ENCODE measurements at places on chromosomes 13 and 19.

DNA sequence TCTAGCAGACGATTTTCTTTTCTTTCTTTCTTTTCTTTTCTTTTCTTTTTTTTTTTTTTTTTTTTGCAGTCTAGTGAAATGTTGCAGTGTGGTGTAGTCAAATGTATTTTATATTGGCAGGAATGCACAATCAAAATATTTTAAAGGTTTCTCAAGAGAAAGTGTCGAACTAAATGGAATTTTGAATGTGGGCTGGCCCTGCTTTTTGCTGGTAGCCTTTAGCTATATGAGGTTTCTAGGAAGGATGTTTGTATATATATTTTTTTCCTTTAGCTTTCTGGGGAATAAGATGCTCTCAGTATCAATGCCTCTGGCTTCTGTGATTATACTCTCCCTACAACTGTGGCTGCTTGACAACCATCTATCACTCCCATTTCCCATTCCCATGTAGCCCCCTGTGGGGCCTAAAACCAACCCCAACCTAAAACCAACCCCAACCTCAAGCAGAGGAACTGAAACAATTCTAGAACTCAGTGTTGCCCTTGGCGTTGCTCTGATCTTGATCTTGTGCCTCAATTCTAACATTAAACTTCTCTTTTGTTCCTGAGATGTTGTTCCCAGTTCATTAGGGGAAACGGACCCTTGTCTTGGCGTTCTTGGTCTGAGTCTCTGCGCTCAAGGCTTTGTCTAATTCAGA lies 27.1 kb downstream of the CYSLTR2 start:
- DNase-seq = no peak

DNA sequence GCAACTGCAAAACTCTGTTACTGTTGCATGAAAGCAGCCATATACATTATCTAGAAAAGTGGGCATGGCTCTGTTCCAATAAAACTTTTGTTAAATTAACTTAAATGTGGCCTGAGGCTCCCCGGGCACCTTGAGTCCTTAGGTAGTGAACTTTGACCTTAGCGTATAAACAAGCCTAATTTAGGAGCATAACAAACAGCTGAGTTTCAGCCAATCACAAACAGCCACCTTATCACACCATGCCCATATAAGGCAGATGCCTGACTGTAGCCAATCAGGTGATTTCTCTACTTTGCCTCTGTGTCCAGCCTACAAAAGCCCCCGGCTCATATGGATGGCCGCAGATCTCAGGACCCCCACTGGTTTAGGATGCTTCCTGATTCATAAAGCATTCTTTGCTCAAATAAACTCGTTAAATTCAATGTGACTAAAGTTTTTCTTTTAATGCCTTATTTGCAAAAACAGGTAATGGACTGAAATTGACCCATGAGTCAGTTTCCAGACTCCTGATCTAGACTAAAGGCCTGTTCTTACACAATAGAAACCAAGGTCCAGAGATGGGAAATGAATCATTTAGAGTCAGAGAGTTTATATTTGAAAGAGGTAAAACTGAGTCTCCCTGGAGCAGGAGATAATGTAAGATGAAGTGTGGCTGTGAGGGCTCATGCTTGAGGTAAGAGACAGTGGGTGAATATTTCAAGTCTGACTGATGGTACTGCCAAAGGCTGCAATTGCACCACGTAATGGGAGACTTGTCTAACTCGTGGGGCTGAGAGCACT lies 130.2 kb downstream of the FGF9 start:
- DNase-seq = no peak

GRCh38 chr13:110073982-110074381 lies 233.0 kb downstream of the COL4A1 start:
- no peak for DNase-seq

GRCh38 chr19:11373166-11373884 lies 1.1 kb upstream of the SWSAP1 start:
- DNase-seq = peak; percentile 91

GRCh38 chr19:19366434-19367396 lies 38.8 kb upstream of the GATAD2A start:
- peak; percentile 50 for DNase-seq

- DNase-seq = no peak
Measured at GRCh38 chr19:10995926-10996600, 35.2 kb downstream of the SMARCA4 start.

- no peak for DNase-seq
Measured at GRCh38 chr13:59754411-59754810, 409.3 kb downstream of the DIAPH3 start.

DNA sequence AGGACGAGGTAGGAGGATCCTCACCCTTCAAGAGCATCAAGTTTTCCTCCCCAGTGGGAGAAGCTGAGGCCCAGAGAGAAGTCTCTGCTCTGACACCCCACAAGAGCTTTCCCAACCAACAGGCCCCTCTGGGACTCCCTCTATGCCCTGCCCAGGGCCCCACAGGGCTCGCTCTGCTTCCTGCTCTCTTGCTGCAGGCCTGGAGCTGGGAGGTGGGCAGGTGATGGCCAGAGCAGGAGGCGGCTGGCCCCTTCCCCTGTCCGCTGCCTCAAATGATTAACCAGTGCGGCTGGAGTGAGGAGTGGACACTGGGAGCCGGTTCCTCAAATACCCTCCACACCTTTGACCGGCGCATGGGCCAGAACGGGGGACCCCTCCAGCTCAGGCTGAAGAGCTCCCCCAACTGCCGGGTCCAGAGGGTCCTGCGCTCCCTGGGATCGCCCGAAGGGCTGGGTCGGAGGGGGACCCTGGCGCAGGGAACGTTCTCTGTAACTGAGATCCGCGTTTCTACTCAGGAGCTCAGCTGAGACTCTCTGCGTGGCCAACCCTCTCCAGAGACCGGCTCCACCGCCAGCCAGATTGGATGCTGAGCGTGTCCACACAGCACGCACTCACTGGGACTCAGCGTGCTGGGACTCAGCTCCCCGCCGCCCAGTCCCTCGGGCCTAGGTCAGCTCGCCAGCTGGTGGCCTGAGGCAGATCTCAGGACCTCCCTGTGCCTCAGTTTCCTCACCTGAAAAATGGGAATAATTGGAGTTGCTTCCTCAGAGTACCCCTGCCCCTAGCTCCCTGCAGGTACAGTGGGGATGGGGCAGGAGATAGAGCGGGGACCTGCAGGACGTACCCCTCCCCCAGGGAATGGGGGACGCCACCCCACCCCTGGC lies 6.7 kb upstream of the ONECUT3 start:
- DNase-seq = no peak

- DNase-seq = peak; percentile 75
Measured at GRCh38 chr13:36548129-36548528, 115.8 kb downstream of the CCNA1 start.

DNA sequence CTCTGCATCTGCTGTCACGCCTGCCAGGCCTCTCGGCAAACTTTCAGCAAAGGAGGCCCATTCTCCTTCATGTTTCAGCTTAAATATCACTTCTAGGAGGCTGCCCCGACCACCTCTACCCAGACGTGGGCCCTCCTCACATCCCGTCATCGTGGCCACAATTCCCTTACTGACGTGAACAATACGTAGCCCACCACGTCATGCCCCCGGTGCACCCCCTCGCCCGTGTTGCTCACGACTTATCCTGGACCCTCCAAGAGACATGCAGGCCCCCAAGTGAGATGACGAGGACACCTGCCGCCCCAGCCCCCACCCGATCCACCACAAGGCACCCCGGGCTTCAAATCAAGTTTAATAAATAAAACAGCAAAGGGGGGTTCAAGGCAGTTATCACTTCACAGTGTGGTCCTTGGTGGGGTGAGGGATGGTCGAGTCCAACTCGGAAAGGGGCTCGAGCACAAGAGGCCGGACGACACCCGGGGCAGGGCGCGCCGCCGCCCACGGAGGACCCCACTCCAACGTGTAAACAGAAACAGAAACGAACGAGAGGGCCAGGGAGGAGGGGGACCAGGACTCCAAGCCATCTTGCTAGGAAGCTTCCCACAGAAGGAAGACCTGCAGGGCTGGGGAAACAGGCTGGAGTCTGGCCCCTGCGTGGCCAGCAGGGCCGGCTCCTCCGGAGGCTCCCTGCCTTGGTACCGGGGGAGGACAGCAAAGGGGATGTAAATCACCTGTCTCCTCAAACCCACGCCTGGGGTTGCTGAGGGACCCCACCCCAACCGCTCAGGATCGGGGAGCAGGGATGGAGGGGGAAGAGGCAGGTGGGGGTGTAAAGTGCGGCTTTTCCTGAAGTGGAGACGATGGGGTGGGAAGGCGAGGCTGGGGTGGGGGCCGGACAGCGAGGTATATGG lies 14.3 kb upstream of the PLPP2 start:
- no peak for DNase-seq

GRCh38 chr13:57044910-57045309 lies 95.8 kb upstream of the PRR20A start:
- DNase-seq = no peak

GRCh38 chr13:18996627-18997051 lies 185.0 kb downstream of the TUBA3C start:
- no peak for DNase-seq

DNA sequence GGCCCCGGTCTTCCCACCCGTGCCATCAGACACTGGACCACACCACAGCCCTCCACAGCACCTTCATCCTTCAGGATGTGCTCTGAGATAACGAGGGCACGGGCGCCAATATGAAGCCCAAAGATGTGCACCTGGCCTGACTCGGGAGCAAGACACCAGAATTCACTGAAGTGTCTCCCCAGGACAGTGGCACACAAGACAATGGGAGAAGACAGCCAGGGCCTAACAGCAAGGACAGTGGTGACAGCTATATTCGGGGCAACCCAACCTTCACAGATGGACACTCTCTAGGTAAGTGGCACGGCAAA lies 7.2 kb downstream of the DDX39A start:
- DNase-seq = no peak

GRCh38 chr13:111862836-111863815 lies 203.8 kb upstream of the SOX1 start:
- no peak for DNase-seq

DNA sequence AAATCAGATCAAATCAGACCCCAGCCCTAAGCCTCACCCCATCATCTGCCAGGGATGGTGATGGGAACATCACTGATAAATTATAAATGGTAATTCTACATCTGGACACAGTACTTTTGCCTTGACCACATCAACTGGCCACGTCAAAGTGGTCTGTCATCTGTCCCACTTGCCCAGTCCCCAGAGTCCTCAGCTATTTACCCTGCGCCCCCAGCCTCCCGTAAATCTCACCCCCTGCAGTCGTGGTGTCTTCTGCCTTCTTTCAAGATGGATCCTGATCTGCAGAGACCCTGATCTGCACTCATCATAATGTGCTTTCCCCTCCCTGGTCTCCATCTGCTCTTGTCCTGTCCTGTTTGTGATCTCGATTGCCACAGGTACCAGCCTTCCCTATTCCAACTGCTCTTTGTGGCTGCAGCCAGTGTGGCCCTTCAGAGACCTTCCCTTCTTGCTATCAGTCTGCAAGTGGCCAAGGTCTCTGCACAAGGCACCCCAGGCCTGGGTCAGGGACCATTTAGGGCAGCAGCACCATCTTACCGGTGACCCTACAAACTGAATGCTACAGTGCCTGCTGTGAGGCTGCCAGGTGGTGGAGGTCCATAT lies 26.7 kb upstream of the POP4 start:
- DNase-seq = no peak

DNA sequence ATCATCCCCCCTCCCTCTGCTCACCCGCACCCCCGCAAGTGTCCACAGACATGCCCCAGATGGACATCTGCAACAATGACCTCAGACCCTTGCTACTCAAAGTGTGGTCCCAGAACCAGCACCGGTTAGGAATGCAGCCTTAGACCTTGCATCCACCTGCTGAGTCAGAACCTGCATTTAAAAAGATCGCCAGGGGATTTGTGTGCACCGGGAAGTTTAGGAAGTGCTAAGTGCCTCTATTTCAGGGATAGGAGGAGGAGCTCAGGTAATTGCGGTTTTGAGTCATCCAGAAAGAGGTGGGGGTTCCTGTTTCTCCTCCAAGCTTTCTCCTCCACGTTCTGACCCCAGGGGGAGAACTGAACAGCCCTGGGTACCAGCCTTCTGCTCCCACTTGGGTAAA lies 46.2 kb downstream of the CACNA1A start:
- DNase-seq = peak; percentile 44

GRCh38 chr13:48875047-48875446 lies 100.7 kb upstream of the FNDC3A start:
- DNase-seq = no peak

- peak; percentile 19 for DNase-seq
Measured at GRCh38 chr13:103883164-103883563, 816.9 kb upstream of the SLC10A2 start.

DNA sequence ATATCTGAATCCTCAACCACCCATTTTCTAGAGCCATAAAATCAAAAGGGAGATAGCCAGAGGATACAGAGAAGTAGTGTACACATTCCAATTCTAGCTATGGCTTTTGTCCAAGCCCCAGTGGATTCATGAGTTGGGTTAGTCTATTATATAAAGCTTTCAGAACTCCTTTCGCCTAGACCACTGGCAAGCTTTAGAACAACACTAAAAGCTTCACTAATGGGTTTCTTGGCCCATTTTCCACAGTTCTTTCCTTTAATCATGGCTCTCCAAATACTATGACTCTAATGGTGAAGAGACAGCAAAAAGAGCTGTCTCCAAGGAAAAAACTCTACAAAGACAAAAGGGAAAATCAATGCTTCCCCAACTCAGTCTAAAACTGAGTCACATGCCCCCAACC lies 48.2 kb upstream of the SLITRK5 start:
- DNase-seq = no peak

DNA sequence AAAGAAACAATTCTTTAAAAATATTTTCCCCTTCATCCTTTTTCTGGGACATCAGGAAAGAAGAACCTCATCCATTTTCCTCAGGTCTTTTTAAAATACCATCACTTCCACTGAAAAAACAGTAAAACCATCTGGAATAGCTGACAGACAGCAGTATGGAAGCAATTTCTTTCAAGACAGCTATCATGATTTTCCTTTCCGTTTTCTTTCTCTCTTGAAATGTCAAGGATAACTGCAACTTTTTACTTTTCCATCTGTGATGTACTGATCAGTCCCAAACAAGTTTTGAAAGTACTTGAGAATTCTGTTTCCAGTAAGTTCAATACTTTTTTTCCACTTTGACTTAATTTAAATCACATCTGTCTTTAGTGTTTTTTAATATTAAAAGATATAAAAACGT lies 211.2 kb downstream of the LHFPL6 start:
- no peak for DNase-seq

- no peak for DNase-seq
Measured at GRCh38 chr19:1938071-1938470, 2.9 kb upstream of the CSNK1G2 start.

- peak; percentile 18 for DNase-seq
Measured at GRCh38 chr19:7678971-7679751, 1.5 kb upstream of the TRAPPC5 start.

DNA sequence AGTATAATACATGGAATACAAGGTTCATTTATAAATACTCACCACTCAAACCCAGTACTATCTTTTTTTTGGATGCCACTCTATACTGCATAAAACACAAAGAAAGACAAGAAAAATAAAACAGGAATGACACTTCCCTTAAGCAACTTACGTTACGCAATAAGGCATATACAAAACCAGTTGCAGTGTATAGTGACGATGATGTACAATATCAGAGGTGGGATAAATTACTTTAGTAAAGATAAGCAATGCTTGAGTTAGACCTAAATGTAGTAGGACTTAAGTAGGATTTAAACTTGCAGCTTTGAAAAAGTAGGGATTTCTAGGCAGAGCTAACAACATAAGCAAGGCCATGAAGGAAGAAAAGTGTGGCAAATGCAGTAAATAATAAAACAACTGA lies 374.9 kb downstream of the SPRY2 start:
- DNase-seq = no peak
